CD4-positive, alpha-beta T cell treated with Interferon alpha-2 for 1 hour (primary cell): ENCODE measurements at places on chromosomes 13 and 19.

DNA sequence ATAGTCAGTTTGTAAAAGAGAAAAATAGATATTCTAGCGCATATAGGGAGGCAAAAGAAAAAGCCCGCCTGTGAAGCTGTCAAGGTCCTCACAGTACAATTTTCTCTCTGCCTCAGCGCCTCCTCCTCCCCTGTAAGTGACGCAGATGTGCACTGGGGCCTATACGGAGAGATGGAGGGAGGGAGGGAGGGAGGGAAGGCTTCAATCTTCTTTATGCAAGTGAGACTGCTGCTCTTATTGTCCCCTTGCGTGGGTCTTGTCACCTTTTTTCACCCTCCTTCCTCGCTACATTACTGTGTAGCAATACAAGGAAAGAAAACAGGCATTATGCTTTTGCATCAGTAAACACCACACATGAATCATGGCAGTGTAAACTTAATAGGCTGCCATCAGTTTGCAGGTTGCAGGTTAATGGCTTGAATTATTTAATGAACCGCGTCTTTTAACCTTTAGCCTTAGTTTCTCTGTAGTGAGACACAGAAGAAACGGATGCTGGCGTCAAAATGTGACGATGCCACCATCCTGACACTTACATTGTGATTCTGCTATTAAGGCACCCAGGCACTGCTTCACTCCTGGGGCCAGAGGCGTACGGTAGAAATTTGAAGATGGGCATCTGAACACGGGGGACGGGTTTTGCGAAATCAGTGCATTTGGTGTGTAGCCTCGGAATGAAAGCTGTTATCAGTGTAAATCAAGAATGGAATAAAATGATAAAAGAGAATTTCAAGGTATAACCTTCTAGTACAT is at the start of gene KLHL1:
TSS of gene KLHL1 (minus strand) at position 97 of the 750 bp plus-strand sequence. CDS start 753 bp downstream, outside the sequence.
- DNase-seq, result no peak

- no peak for DNase-seq
Observed at GRCh38 chr13:112586334-112586960, 1.5 kb downstream of the TUBGCP3 start.

DNA sequence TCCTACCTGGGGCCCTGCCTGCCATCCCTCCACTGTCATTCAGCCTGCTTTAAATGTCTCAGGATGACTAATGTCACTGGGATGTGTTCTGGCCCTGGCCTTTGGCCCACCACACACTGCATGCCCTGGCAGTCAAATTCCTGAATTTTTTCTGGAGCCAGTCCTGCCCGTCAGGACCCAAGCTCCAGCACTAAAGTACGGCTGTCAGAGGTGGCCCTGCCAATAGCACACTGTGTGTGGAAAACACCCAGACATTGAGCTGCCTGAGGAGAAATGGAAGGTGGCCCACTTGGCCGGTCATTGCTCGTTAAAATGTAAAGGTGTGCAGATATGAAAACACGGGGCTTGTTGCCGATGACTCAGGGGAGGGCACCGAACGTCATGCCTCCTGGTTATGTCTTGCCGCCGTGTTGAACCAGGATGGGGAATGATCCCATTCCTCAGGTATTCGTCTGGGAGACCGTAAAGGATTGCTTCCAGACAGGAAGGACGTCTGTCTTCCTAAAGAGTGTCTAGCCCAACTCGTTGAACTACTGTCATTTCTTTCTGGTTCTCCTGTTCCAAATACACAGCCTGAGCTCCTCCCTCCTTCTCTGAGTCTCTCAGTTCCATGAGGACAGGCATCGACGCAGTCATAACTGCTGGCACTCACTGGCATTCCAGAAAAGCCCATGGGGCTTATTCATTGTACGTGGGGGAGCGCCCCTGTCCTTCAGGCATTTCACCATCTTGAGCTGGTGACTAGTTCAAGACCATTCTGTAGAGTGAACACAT is 40.6 kb downstream of the COL4A2 start:
- no peak for DNase-seq

- no peak for DNase-seq
Observed at GRCh38 chr13:43195551-43195950, 172.2 kb downstream of the DNAJC15 start.

DNA sequence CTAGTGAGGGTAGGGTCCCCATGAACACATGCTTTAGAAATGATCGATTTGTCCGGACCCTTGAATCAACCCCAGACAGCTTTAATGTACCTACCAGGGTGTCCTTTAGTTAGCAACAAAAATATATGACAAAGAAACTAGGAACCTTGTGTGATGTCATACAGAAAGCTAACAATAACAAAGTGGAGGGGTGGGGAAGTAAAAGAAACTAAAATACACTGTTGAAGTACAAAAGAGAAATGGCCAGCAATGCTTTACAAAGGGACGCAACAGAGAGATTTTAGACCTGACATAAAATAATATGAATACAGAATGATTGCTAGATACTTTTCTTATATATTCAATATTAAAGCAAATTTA is 40.0 kb downstream of the DZIP1 start:
- DNase-seq, result no peak

DNA sequence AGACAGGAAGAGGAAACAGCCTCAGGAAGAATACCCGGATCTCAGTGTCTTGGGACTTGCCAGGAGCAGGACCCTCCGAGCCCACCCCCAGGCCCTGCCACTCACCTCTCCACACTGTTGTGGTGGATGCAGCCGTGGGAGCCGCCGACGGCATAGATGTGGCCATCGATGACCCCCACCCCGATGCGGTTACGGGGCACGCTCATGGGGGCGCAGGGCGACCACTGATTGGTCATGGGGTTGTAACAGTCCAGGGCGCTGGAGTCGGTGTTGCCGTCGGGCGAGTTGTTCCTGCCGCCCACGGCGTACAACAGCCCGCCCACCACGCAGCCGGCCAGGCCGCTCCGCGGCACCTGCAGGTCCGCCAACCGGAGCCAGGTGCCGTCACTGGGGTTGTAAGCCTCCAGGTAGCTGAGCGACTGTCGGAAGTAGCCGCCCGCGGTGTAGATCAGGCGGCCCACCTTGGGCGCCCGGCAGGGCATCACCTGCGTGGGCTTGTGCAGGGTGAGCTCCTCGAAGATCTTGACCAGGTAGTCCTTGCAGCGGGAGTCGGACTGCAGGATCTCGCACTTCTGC is 11.6 kb downstream of the KEAP1 start:
- no peak for DNase-seq

- no peak for DNase-seq
Observed at GRCh38 chr13:26382366-26382765, 128.4 kb downstream of the CDK8 start.

GRCh38 chr19:45409557-45409920 is 3.1 kb downstream of the POLR1G start:
- no peak for DNase-seq

- peak; percentile 73 for DNase-seq
Observed at GRCh38 chr13:46751811-46752635, 44.9 kb downstream of the ESD start.

DNA sequence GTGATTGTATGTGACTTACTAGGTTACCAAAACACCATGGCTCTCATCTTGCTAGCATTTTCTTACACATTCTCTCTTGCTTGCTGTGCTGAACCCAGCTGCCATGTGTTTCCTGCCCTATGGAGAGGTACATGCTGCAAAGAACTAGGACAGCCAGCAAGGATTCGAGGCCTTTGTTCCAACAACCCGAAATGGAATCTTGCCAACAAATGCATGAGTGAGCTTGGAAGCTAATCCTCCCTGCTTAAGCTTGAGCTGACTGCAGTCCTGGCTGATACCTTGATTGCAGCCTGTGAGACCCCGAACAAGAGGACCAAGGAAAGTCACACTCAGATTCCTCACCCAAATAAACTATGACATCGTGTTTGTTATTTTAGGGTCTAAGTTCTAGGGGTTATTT is 651.2 kb downstream of the SLITRK6 start:
- DNase-seq, result no peak

GRCh38 chr13:73212482-73212881 is 153.7 kb downstream of the KLF5 start:
- DNase-seq, result no peak

DNA sequence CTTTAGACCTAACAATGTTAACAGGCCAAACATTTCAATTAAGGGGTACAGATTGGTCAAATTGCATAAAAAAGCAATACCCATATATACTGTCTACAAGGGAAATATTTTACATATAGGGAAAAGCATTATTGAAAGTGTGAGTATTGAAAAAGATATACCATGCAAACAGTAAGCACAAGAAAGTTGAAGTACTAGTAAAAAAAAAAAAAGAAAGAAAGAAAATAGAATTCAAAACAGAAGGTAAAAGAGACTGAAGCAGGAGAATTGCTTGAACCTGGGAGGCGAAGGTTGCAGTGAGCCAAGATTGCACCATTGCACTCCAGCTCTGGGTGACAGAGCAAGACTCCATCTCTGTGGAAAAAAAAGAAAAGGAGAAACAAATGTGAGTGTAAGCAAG is 5.3 kb upstream of the TEX101 start:
- no peak for DNase-seq

GRCh38 chr13:32426990-32427851 is 709 bp downstream of the N4BP2L1 start:
- peak; percentile 62 for DNase-seq
